Skin of body (tissue), 3 donors: ENCODE measurements at places on chromosomes 5 and 9. TPM values are rescaled to one million over a fixed set of nuclear protein-coding genes. Genes with fewer than 3 reads are reported as not detected.

DNA sequence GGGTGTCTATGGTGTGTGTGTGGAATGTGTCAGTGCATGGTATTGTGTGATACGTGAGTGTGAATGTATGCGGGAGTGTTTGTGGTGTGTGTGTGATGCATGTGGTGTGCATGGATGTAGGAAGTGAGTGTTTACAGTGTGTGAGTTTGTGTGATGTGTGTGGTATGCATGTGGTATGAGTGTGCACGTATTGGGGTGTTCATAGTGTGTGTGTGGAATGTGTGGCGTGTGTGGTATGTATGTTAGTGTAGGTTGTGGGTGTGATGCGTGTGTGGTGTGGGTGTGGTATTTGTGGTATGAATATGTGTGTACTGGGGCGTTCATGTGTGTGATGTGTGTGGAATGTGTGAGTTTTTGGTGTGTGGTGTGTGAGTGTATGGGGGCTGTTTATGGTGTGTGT, 40.1 kb upstream of the BICD2 start:
- no peak for DNase-seq

DNA sequence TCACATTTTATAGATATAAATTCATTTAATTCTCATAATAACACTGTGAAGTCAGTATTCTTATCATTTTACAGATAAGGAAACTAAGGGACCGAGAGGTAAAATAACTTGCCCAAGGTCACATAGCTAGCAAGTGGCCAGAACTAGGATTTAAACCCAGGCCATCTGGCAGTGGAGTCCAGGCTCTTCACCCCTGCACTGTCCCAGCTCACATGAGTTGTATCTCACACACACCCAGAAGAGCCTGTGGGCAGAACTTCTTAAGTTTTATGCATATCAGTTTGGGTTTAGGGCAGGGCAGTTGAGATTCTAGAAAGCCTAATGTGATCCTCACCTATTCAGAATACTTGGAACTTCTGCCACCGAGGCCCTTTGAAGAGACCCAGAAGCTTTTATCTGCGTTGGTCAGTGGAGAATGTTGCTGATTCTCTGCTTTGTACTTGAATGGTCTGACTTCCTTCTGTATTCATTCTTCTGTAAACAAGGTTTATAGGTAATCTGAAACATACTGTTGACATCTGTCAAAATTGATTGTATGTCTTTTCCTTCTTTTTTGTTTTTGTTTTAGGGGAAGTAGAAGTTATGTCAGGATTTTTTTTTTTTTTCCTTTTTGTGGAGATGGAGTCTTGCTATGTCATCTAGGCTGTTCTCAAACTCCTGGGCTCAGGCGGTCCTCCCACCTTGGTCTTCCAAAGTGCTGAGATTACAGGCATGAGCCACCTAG, 75.8 kb downstream of the KIAA1958 start:
- no peak for DNase-seq

DNA sequence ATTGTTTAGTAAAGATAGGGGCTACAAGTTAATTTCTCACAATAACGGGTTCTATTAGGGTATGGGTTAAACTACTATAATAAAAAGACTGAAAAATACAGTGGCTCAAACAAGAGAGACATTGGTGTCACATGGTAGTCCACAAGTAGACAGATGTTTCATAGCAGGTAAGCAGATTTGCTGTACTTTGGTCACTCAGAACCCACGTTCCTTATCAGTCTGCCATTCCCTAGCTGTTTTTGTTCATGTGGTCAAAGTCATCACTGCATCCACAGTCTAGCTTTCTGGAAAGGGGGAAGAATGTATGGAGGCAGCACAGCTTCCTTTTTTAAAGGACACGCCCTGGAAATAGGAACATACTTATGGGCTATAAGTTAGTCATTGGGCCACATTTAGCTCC, 73.0 kb downstream of the SLC12A2 start:
- no peak for DNase-seq

DNA sequence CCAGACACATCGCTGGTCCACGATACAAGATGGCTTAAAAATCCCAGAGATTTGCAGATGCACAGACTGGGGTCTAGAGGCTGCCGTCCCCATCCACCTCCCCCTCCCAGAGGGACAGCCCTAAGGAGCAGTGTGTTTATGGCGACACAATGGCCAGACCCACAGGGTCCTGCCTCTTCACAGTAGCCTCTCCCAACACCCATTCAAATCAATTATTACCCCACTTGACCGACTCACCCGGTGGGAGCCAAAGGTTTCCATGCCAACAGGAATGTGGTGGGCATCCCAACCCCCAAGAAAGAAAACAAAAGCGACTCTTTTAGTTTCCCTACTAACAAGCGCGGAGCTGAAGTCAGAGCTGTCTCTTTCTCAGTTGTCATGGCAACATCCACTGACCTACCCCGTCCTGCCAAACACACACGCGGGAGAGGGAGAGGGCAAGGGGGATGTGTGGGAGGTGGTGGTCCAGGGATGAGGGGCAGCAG, 209.0 kb downstream of the TTLL11 start:
- DNase-seq = no peak

DNA sequence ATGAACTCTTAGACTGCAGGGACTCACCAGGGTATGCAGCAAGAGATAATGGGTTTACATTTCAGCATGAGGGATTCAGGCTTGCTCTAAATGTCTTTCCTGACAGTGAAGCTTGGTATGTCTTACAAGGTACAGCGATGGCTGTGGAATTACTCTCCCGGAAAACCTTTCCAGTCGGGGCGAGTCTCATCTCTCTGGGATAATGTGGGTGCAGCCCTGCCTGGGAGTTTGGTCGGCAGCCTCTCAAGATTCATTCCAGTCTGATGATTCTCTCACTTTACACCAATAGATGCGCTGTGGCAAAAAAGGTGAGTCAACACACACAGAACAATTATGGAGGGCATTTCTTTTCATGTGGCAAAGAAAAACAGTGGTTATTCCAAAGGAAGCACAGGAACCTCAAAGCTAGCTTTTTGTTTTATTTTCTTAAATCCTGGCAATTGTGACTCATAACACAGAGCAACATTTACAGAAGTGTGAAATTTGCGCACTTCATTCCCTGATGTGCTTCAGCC, 190.3 kb downstream of the DCP2 start:
- DNase-seq = no peak

DNA sequence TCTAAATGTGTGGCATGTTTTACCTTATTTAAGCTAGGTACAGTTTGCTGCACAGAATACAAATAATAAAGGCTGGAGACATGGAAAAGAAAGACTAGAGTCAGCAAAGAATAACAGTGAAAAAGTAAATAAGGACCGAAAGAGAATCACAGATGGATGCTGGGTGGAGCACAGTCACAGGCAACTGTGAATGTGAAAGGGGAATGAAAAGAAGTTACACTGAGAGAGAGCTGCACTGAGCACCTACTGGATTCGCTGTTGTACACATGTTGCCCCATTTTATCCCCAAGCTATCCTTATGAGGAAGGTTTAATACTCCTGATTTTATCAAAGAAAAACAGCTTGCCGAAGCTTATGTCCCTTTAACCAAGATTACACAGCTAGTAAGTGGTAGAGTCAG, 165.4 kb upstream of the RGMB start:
- no peak for DNase-seq

- no peak for DNase-seq
Observed at GRCh38 chr9:131971482-131972074, 108.1 kb downstream of the MED27 start.

DNA sequence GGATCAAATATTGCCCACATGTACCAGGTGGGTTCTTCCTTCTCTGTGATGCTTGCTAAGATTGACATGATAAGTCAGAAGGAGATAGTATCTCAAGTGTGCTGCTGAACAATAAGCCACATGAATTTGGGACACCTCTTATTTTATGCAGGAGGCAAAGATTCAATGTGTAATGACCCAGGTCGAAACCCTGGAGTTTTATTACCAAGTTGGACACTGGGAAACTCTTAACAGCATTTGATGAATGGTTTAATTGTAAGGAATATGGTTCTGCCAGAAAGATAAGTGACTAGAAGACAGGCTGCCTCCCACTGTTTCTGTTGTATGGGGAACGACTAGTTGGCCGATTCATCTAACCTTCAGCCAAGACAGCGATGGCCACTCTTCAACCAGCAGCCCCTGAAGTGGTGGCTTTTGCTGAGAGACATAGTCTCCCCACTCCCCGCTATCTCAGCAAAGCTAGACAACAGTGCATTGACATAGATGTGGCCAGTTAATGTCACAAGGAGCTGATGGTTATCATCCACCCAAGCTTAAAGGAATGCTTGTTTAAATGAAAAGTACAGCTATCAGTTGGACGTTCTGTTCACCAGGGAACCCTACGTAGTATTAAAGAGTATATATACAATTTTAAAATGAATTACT, 407.7 kb downstream of the KDM4C start:
- no peak for DNase-seq

GRCh38 chr9:129587487-129588262, 33.2 kb downstream of the C9orf50 start:
- DNase-seq = peak; percentile 27

- DNase-seq = no peak
Observed at GRCh38 chr5:72225741-72226140, 94.3 kb downstream of the MRPS27 start.

DNA sequence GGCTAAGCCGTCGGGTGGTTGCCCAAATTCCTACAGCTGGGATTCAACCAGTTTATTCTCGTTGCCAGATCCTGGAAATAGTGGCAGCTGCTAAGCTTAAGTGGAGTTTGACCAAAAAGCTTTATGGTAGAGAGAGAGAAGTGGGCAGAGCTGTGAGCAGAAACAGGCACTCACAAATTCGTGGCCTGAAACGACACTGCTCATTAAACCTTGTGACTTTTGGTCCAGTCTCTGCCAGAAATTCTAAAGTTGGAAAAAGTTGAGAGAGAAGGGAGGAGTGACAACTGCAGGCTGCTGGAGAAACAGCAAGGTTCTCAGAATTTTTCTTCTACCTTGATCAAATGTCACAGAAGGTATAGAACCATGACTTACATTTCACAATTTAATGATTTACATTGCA, 131.5 kb downstream of the MTX3 start:
- no peak for DNase-seq

- DNase-seq = no peak
Observed at GRCh38 chr5:113526421-113526820, 12.9 kb downstream of the YTHDC2 start.

DNA sequence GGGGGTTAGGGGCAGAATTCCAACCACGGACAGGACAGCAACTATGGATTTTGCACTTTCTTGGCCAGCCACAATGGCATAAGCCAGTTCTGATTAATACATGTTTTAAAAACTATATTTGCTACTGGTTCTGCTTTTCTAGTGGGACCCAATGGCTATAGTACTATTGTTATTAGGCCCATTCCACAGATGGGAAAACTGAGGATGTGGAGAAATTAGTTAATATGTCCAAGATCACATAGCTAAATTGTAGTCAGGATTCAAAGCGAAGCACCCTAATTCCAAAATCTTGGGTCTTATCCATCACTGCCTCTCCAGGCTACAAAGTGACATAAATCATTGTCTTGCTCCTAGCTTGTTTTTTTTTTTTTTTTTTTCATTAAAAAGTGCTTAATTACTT, 133.9 kb downstream of the PJA2 start:
- no peak for DNase-seq

DNA sequence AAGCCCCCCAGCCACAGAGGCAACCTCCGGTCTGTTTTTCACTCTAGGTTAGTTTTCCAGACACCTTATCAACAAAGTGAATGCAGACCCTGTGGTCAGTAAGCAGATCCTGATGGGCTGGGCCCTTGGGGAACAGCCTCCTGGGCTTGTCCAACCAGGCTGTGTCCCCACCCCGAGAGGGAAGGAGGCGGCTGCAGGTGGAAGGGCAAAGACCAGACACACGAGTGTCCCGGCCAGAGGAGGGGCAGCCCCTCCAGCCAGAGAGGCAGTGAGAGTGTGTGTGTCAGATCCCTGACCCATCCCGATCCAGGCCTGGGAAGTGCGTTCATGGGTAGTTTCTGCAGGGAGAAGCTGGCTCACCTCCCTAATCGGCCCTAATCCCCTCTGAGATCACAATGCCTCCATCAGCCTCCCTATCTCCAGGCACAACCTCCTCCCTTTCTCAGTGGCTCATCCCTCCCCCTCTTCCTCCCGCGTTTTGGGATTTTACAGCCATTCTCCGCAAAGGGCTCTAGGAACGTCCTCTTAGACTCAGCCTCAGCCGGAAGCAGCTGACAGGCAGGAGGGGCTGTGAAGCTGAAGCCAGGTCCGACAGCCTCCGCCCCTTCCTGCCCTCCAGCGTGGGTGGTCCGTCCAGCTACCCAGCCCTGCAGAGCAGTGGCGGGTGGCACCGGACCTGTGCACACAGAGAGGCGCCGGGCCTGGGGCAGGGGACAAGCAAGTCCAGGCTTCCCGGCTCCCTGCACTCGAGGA, 9.7 kb downstream of the SLC12A7 start:
- no peak for DNase-seq

DNA sequence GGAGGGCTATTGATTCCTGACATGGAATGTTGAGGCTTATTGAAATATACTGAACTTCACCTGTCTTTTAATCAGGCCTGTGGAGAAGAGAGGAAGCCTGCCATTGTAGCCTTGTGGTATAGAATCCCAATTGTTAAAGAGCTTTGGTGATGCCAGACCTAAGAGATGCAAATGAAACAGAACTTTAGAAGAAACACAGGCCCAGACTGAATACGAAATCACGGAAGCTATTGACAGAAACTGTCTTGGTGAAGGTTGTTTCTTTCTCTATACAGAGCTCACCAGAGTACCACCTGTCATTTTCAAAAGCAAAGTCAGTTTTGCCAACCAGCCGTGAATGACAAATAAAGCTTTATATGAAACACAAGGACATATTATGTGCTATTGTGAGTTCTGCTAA, 660.3 kb downstream of the ISL1 start:
- DNase-seq = no peak

DNA sequence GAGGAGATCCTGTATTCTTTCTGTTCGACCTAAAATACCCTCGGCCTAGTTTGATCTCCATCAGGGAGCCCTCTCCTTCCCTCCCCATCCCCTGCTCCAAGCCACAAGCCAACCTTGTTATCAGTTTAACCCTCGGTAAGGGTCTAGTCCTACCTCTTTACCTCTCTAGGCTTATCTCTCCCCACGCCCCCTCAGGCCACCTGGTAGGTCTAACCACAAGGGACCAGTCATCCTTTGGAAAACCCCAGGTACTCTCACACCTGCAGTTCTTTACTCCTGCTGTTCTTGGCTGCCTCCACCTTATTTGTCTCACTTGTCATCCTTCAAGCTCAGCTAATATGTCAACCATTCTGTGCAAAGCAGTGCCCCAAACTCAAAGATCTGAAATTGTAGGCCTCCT, 78.7 kb downstream of the RAD23B start:
- no peak for DNase-seq

DNA sequence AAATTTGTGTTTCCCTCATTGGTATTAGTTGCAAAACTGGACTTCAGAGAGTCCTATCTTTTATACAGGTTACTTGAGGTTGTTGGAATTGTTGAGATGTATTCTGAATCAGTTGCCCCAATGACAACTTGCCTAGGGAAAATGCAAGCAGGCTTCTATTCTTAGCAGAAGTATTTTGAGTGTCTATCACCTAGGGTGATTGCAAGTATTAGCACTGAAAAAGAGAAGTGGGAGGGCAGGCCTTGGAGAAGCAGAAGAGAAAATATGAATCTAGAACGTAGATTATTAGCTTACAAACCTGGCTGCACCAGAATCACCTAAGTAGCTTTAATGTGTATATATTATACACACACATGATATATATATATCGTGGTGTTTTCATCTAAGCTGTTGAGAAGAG, 43.2 kb downstream of the ADAMTS12 start:
- no peak for DNase-seq

- no peak for DNase-seq
Observed at GRCh38 chr9:17315341-17315740, 180.5 kb downstream of the CNTLN start.

Gene CD74
- total RNA-seq = 194 TPM

Gene POU4F3
- 0.10 TPM for total RNA-seq

Gene ORM2
- 0.79 TPM for total RNA-seq
